RKO (cell line): ENCODE measurements at places on chromosomes 4 and X.

- DNase-seq, result no peak
These were observed 823.2 kb upstream of the FRG1 start for GRCh38 chr4:189117426-189117825.

- peak; percentile 29 for DNase-seq
These were observed 17.9 kb downstream of the STK26 start for GRCh38 chrX:132041015-132041414.

- DNase-seq, result no peak
These were observed 39.2 kb upstream of the ARHGAP6 start for GRCh38 chrX:11704725-11705495.

DNA sequence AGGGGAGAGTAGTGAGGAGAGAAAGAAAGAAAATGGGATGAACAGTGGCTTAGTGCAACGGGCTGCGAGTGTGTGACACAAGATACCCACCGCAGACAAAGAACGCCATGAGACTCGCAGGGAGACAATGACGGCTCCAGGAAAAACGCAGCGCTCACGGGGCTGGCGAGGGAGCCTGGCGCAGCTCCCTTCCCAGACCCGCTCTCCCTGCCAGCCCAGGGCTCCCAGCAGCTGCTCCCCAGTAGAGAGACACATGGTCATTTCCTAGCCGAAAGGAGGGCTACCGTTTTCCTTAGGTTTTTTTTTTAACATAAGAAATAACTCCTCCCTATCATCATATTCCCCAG, 149.5 kb downstream of the MAML3 start:
- no peak for DNase-seq

DNA sequence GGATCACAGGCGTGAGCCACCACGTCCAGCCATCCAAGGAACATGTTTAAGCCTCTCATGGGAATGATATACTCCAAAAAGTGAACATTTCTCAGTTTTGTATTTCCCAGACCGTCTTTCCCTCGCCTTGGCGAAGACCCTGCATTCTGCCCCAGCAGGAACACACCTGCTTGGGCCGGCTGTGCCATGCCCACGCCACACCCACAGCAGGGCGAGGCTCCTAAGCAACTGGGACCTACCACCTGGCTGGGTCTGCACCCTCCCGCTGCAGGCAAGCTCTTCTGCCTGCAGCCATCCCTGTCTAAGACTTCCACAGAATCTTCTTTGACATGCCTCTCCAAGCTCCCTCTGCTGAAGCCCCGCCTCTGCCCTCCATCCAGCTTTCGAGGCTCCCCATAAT, 3.6 kb downstream of the CCNQ start:
- DNase-seq, result no peak

DNA sequence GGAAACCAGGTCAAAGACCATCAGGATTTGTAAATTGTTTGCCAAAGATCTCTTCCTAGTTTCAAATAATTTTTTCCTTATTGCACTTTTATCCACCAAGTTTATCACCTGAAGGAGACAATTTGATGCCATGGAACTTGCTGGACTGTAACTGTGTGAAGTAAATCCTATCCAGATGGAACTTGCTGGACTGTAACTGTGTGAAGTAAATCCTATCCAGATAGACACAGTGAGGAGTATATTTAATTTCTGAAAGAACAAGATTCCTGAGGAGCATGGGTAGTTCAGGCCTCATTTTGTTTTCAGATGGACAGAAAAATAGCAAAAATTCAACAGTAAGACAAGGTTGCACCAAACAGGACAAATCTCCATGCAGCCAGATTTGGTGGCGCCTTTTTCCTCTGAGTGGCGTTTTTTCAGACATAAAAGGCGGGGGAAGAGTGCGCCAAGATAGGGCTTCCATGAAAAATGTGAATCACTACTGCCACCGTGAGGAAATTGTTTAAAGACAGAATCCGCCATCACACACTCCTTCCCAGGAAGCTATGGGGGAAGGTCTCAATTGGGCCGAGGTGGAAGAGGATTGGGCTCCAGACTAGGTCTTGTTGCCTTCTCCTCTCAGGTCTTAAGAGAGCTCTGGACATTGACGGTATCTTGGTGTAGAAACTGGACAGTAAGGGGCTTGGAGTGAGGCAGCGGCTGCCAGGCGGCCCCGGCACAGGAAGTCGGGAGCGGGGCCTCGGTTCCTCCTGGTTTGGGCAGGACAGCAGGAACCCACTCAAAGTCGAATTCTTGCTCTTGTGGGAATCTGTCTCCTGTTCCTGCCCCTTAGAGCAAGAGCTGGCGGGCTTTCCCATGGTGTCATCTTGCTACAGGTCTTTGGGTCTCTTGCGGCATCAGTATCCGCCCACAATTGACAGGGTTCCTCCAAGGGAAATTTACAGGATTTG, 234.7 kb downstream of the OR13H1 start:
- DNase-seq, result no peak

- no peak for DNase-seq
These were observed 378.8 kb downstream of the BCOR start for GRCh38 chrX:39718981-39719380.

DNA sequence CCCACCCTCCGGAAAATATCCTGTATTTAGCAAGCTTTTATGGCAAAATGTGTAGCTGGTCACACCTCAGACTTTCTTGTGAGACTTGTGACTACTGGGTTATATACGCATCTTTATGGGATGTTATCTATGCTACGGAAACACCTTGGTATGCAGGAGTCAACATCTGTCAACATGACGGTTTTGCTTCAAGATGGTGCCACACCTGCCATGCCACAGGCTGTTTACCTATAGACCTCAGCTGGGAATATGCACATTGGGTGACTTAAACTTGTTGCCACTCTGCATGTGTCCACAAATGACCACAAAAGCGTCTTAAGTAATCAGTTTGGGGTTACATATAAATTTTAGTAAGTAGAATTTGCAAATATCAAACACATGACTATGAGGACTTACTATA, 192.3 kb upstream of the ATP6AP2 start:
- no peak for DNase-seq

- DNase-seq, result no peak
These were observed 40.2 kb upstream of the NDNF start for GRCh38 chr4:121112530-121112929.

DNA sequence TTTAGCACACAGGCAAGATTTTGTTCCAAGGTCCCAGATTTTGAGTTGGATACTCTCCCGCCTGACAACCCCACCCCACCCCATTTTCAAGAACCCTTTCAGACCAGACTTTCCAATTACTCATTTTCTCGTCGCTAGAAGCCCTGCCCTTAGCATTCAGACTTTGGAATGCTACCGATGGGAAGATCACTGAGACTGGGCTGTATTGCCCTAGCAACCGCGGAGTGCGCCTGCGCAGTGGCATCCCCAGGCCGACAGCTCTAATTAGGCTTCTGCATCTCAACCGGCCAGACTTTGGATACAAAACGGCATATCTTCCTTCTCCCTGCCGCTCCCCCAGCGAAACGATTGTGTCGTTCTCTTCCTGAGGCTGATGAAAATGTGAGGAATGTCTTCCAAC, 3.4 kb downstream of the MAGEE2 start:
- DNase-seq, result no peak

- DNase-seq, result no peak
These were observed 41.7 kb upstream of the FRMD7 start for GRCh38 chrX:132169554-132169953.

DNA sequence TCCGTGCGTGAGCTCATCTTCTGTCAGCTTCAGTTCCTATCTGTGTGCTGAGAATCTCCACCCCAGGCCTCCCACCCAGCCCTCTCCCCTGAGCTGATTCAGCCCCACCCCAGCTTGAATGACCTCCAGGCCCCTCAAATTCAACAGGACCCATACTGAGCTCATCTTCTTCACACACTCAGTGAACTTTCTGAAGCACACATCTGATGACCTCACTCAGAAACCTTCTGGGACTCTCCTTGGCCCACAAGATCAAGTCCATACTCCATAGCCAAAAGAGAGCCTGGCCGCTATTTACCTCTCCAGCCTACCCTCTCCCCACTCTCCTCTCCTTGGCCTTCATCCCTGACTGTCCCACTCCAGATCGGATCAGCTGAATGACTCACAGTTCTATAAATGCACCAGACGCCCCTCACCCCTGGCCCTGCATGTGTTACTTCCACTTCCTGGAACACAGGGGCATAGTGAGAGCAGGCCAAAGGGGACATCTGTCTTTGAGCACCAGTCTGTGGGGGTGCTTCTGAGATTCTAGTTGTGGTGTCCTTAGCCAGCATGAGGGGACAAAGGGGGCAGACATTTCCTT, 62.5 kb downstream of the PJA1 start:
- DNase-seq, result no peak

DNA sequence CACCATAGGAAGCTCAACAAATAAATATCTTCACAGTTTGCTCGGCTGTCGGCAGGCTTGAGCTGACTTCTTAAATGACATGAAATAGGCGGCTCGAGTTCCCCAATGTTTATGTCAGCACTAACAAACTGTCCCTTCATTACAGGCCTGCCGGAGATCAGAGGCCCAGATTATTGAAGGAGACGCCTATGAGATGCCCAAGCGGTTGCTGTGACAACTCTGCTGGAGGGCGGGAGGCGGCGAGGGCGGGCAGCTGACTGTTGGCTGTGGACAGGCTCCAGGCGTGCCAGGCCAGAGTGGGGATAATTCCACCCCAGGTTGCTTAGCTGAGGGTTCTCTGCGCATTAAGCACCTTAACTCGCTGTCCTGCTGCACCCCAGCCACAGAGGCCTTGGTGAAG, 39.2 kb upstream of the MSX1 start:
- no peak for DNase-seq

DNA sequence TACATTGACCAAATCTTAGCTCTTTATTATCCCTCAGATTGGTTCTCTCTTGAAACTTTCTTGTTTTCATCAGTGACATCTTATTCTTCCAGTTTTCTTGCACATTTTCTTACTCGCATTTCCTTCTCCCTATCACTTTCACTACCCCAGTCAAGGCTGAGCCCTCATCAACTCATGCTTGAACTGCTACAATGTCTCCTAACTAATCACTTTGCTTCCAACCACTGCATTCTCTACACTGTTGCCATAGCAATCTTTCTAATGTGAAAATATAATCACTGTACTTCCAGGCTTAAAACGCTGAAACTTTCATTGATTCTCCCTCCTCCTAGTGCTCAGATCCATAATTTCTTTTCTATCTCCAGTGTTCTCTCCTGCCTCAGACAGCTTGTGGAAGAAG, 22.2 kb upstream of the LPAR4 start:
- no peak for DNase-seq

DNA sequence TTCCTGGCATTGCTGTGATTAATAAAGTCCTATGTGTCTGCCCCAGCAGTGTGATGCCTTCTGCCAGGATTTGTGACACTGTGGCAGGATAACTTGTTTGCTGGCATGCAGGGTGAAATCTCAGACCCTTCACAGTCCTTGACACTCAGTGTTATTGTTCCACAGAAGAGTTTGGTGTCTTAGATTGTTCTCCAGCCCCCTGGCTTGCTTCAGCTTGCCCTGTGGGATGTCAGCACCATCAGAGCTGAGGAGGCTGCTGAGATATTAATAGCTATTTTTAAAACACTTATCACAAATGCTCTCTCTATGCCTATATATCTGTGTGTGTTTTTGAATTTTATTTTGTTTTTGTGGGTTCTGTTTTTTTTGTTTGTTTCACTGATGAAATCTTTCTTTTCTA, 136.9 kb downstream of the TSPAN5 start:
- DNase-seq, result no peak

- DNase-seq, result no peak
These were observed 7.4 kb downstream of the SUPT20HL2 start for GRCh38 chrX:24306440-24306839.

DNA sequence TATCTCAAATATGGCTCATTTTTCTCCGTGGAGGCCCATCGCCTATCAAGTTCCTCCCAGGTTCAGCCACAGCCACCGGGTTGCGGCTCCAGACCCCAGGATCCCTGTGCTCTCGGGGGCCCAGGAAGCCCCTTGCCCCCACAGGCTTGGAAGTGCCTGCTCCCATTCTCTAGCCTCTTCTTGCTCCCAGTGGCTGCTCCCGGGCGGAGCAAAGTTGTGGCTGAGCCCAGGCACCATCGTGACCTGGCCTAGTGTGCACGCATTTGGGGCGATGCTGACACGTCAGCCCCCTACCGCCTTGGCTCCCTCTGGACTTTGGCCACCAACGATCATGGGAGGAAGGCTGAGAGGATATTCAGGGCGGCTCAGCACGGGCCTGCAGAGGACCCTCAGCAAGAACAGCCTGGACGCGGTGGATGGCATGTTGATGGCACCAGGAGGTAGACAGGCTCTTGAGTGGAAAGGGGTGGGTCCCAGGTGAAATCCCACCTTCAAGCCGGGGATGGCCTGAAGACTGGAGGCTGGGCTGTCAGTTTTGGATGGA, 419.4 kb upstream of the AGA start:
- DNase-seq, result no peak

GRCh38 chrX:152930516-152930915, 32.6 kb downstream of the ZNF185 start:
- DNase-seq, result no peak

DNA sequence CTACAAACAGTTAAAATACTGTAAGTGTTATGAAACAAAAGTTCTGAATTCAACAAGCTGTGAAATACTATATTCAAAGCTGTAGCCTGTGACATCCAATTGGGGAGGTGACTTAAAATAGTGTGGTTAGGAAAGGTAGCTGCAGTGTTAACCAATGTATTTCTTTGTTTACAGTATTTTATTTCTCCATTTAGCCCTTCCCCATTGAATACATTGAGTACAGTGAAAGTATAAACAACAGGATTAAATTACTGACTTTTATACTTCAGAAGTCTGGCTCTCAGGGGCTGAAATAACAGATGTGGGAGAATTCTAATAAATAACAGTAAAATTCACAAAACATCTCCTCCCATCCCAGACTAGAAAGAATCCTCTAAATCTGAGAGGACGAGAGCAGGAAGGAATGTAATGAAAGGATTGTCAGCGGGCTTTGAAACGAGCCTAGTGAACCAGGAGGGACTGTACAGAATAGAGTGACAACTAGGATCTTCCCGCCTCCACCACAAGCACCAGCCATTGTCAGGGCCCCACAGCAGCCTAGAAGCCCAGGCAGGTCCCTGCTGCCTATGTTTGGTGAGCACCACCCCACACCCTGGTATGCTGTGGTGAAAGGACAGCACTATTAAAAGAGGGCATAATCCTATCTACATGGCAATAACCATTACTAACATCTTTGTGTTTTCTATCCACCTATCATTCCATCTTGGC, 73.7 kb downstream of the SPCS3 start:
- DNase-seq, result no peak

DNA sequence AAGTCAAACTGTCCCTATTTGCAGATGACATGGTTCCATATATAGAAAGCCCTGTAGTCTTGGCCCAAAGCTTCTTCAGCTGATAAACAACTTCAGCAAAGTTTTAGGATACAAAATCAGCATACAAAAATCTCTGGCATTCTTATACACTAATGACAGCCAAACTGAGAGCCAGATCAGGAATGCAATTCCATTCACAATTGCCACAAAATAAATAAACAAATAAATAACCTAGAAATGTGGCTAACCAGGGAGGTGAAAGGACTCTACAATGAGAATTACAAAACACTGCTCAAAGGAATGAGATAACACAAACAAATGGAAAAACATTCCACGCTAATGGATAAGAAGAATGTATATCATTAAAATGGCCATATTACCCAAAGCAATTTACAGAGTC, 52.9 kb upstream of the CXCL8 start:
- no peak for DNase-seq
